ENCODE measurements at places on chromosomes 2 and 18.
A peak's percentile ranks its signal among the peaks of the same experiment; 100 is the strongest.

DNA sequence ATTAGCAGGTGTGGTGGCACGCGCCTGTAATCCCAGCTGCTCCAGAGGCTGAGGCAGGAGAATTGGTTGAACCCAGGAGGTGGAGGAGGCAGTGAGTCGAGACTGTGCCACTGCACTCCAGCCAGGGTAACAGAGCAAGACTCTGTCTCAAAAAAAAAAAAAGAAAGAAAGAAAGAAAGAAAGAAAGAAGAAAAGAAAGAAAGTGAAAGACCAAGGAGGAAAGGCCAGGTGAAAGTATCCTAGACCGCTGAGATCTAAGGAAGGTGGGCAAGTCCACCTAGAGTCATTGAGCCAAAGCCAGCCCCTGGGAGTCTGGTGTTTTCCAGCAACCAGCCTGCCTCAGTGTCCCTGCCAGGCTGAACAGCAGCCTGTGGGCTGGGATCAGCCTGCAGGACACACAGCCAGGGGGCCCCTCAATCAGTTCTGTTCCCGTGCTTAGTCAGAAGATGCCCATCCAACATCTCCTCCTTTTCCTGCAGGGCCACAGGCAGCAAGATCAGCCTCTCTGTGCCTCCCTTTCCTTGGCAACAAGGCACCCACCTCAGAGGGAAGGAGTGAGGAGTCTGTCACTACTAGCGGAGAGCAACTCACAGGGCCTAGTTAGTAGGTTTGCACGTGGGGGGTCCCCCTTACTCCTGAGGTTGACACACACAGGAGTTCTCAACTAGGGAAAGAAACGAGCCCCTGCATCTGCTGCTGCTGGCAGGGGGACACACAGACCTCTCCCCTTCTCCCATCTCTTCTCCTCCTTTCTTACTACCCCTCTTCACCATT is 64.1 kb downstream of the SMAD7 start:
- no peak for DNase-seq

DNA sequence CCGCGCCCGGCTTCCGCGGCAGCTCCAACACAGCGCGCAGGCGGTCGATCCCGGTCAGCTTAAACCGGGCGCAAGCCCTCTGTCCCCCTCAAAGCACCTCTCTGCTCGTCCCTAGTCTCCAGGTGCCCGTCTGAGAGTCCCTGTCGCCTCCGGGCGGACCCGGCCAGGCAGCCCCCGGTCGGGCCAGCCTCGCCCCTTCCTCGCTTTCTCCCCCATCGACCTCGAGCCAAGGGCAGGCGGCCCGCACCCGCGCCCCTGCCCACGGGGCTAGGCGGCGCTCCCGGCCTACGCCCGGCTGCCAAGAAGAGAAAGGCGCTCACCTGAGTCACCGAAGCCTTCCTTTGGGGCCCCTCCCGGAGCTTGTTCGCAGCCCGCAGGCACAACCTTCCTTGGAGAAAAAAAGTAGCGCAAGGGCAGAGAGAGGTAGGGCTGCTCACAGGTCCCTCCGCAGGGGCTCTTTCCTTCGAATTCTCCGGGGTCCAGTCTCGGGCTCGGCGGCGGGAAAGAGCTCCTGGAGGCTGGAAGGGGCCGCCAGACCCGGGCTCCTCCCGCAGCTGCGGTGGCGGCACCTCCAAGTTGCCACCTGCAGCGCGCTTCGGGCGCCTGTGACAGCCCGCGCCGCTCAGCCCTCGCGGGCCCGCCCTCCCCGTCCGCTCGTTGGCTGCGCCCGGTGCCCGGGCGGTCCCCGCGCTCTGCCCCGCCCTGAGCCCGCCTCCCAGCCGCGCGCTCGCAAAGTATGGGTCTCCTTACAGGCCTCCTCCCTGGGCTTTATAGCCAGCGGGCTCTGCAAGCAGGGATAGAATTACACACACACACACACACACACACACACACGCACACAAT is 86.5 kb upstream of the EPB41L3 start:
- peak; percentile 14 for DNase-seq

GRCh38 chr2:201151127-201151981 is 31.6 kb upstream of the CASP10 start:
- no peak for DNase-seq

GRCh38 chr18:79528846-79529245 is 133.1 kb downstream of the NFATC1 start:
- DNase-seq, result peak; percentile 60

GRCh38 chr2:238888781-238889180 is 40.9 kb downstream of the TWIST2 start:
- no peak for DNase-seq

DNA sequence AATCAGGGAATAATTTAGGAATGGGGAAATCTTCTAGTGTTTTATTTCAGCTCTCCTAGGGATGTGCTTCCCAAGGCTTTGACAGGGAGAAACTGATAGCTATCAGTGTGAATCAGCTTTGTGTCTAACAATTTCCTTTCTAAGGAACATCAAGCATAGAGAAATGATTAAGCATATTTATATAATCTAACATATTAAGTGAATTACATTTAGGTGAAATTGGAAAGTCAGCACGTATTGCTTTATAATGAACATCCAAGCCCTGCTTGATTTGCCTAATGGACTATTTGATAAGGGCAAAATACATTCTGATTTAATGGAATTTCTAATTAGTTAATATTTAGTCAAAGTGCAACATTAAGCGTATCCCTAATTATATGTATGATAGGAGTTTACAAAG is 19.5 kb upstream of the TSPYL6 start:
- no peak for DNase-seq

DNA sequence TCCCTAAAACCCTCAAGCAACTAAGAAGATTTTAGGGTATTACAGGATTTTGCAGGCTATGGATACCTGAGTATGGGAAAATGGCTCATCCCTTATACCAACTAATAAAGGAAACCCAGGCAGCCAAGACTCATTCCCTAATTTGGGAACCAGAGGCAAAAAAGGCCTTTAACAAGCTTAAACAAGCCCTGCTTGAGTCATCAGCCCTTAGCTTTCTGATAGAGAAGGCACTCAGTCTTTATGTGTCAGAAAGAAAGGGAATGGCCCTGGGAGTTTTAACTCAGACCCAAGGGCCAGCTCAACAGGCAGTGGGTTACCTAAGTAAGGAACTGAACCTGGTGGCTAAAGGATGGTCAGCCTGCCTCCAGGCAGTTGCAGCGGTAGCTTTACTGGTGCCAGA is 96.9 kb upstream of the RMP24 start:
- DNase-seq, result no peak

DNA sequence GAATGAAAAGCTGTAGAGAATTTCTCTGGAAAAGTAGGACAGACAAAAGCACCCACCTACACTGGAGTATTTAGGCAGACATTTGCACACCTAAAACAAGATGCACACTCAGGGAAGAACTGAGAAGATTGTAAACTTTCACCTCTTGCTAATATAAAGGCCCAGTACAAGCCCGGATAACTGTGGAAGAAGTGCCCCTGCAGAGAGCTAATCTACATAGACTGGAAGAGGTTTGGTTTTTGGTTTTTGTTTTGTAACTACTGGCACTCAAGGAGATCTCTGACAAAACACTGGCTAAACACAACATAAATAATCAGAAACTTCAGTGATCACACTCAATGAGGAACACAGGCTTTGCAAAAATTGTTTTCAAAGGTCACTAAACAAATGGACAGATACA is 782.2 kb upstream of the SLC8A1 start:
- no peak for DNase-seq

GRCh38 chr2:232444409-232445148 is 11.4 kb upstream of the ALPI start:
- peak; percentile 59 for DNase-seq

GRCh38 chr2:59353306-59353921 is 1112.3 kb upstream of the FANCL start:
- no peak for DNase-seq

- DNase-seq, result no peak
These were observed 47.0 kb downstream of the IWS1 start for GRCh38 chr2:127479219-127479825.

DNA sequence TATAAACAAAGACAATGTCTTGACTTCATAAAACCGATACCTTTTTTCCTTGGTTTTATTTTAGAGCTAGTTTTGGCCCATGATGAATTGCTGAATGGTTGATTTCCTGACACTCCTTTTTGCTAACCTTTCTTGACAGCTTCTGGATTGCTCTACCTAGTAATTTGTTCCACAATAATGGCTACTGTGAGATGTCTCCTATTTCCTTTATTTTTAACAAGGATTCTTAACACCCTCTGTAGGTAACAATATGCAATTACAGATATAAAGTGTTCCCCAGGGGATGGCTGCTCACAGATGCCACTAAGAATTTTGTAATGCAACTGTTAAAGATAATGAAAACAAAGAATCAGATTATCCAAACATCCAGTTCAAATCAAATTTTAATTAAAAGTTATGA is 100.8 kb upstream of the ATP5MC3 start:
- DNase-seq, result no peak

DNA sequence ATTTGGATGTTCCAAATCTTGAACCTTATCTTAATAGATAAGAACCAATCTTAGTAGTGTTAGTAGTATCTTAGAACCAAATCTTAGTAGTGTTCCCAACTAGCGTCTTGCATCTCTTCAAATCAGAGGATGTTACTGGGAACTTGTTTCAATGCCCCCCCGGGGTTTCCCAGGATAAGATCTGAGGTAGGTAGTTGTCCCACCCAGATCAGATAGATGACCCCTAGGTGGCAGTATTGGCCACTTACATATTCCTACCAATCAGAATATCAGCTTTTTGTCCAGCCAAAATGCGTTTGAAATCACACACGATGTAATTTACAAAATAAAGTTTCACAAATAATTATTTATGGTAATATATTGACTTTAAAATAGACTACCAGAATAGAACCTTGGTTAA is 314.8 kb downstream of the MBD2 start:
- DNase-seq, result peak; percentile 1

DNA sequence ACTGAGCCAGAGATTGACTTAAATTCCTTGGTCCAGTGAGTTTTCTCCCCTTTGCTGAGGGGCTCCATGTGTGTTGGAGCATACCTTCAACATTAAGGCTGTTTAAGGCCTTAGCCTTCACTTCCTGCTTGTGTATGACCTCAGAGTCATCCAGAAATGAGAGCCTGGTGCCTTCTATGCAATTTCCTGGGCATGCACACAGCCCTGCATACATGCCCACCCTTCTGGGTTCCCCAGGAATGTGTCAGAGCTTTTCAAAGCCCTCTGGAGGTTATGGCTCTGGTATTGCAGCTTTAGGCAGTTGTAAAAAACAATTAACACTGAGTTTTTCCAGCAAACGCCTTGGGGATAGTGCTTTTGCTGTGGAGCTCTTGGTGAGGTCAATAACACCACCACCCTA is 16.7 kb downstream of the IL1R1 start:
- no peak for DNase-seq

DNA sequence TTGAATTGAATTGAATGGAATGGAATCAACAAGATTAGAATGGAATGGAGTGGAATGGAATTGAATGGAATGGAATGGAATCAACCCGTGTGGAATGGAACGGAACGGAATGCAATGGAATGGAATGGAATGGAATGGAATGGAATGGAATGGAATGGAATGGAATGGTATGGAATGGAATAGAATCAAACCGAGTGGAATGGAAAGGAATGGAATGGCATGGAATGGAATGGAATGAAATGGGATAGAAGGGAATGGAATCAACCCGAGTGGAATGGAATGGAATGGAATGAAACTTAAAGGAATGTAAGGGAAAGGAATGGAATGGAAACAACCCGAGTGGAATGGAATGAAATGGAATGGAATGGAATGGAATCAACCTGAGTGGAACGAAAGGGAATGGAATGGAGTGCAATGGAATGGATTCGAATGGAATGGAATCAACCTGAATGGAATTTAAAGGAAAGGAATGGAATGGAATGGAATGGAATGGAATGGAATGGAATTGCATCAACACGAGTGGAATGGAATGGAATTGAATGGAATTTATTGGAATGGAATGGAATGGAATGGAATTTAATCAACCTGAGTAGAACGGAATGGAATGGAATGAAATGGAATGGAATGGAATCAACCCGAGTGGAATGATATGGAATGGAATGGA is 1146.6 kb downstream of the RPIA start:
- no peak for DNase-seq

- DNase-seq, result no peak
These were observed 1287.6 kb upstream of the ZEB2 start for GRCh38 chr2:145807554-145807953.

DNA sequence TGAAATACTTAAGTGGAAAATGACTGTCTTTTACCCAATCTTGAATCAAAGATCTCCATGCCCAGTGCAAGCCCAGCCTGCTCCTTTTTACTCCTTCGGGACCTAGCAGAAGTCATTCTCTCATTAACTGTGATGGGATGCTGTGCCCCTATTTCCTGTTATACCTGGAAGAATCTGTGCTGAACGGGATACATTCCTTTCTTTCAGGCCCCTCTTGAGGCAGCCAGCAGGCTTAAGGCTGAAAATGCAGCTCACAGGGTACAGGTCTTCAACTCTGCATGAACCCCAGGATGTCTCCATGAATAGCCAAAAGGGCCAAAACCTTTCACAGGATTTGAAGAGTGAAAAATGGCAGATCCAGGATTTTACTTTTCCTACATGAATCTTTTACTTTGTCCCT is 784.8 kb upstream of the KLHL29 start:
- DNase-seq, result no peak

GRCh38 chr2:85861180-85861579 is 27.6 kb downstream of the ST3GAL5 start:
- no peak for DNase-seq

DNA sequence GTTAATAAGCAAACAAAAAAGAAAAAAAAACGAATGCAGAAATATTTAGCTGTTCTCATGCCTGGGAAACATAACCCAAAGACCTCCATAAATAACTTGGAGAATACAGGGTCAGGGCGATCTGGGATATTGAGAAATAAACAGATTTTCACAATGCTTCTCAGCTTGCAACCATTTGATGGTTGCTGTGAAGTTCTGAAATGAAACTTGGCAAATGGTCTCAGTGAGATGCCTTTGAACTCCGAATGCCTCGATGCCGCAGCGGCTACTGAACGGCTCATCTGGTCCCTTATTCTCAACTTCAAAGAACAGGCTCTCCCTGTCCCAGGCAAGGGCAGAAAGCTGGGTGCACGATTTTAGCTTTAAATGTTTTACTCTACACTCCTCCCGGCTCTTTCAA is 78.1 kb downstream of the ZNF516 start:
- DNase-seq, result no peak

DNA sequence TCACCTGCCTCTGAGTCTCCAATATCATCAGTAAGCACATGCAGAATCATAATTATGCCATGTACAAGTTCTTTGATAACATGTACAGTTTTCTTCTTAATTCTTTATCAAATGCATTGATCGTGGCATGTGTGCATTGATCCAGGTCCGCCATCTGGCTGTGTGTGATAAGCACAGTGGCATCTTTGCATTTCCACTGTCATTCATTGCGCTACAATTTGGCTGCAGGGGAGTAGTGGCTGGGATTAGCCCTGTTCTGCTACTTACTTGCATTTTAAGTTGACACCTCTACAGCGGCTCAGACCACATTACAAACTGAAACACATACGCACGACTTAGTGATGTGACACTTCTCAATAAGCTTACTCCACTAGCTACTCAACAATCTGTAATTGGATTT is 83.6 kb upstream of the OTX1 start:
- DNase-seq, result no peak

DNA sequence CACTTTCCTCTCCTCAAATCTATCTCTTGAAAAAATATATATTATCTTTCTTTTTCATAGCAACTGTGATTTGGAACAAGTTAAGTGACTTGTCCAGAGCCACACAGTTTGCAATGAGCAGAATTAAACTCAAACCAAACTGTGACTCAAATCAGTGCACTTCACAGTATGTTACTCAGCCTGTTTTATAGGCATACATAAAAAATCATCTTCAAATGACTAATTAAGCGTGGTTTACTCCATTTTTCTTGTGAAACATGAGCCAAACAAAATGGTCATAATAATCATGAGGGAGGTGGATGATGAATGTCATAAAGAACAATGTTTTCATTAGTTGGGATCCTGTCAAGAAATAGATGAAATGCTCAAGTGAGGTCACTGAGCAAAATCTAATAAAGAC is 6.1 kb upstream of the CCDC178 start:
- DNase-seq, result no peak
